ENCODE measurements at places on chromosomes 5 and 9.

DNA sequence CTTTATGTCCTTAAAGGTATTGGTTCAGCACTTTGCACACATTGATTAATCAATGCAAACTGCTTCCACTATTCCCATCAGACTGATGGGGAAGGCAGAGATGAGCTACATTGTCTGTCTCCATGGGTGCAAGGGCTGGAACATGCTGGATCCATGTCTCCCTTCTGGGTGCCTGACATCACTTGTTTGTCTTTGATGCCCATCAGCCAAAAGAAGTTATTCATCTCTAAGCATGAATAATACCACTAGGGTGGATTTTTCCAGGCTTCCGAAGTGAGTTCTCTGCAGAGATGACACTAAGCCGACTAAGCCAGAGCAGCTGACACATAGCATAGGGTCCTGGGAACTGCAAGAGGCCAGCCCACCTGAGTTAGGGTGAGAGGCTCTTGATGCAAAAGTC, 8.7 kb downstream of the FGF1 start:
- DNase-seq = no peak

- DNase-seq = no peak
These were observed 159.7 kb downstream of the TLE1 start for GRCh38 chr9:81529556-81530193.

GRCh38 chr5:122896598-122897282, 51.3 kb downstream of the SNX24 start:
- no peak for DNase-seq

GRCh38 chr5:116032991-116033390, 719 bp downstream of the ARL14EPL start:
- no peak for DNase-seq

GRCh38 chr5:61280761-61281427, 51.2 kb upstream of the ZSWIM6 start:
- no peak for DNase-seq

GRCh38 chr9:128393145-128393775, 22.1 kb downstream of the URM1 start:
- DNase-seq = no peak

- DNase-seq = no peak
These were observed 77.4 kb upstream of the WWC1 start for GRCh38 chr5:168214071-168214470.

GRCh38 chr9:36092014-36092413, 44.5 kb upstream of the GLIPR2 start:
- DNase-seq = no peak

DNA sequence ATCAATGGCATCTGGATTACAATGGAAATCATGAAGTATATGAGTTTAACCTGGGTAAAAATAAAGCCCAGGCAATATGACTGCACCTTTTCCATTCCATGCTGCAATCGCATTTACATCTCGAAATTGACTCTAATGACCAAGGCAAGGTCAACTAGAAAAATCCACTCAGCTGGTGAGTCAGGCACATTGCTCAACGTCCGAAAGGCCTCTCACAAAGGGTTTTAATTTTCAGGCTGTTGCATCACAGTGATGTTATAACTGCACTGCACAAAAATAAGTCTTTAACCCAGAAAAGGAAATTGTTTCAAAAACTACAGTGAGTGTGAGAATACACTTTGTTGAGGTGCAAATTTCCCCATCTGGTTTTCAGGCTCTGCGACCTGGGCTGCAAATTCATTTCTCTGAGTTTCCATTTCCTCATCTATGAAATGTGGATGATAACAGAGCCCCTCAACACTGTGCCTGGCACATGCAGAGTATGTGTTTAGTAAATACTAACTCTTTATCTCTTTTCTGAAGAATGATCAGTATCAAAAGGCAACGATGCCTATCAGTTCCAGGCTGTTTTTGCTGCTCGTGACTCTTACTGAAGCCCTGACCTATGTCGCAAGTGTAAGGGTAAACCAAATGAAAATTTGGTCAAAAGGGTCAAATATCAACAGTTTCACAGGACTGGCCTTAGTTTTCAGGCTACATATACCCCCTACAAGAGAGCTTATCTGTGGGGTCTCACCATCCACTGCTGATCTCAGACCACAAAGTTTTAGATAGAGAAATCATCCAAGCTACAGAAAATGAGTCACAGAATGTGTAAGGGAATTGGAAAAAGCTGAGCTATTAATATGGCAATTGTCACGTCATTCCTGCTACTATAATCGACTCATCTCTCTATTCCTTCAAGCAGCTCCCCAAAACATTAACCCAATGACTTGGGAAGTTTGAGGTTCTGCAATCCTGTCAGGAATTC, 4.1 kb downstream of the NFIL3 start:
- no peak for DNase-seq

DNA sequence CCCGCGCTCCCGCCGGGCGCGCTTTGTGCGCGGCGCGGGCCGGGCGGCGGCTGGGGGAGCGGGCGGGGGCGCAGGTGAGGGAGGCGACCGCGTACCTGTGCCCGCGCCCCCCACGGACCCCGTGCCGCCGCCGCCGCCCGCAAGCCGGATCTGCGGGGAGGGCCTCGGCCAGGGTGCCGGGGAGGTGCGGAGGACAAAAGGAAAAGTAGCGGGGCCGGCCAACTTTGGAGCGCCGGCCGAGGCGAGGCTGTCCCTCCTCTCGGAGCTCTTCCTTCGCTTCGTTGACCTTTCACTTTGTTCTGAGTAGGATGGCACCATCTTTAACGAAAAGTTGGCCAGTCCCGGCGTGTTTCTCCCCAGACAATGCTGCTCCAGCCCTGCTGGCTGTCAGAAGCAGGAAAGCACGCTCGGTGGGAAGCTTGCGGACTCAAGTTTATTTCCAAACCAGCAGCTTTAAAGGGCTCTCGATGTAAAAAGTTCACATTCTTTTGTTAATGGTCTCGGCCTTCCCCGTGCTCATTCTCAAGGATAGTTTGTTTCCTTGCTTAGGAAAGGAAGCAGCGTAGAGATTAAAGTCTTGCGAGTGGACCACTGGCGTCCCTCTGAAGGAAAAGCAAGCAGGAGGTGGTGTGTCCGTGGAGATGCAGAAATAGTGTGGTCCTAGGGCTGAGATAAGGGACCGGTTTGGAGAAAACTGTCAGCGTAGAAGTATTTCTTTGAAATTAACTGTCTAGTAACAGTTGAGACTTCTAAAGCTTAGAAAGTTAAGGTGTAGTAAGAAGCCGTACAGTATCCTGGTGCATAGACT, 639 bp downstream of the EHMT1 start:
- DNase-seq = peak; percentile 38

- no peak for DNase-seq
These were observed 60.9 kb downstream of the KCNT1 start for GRCh38 chr9:135762921-135763320.

DNA sequence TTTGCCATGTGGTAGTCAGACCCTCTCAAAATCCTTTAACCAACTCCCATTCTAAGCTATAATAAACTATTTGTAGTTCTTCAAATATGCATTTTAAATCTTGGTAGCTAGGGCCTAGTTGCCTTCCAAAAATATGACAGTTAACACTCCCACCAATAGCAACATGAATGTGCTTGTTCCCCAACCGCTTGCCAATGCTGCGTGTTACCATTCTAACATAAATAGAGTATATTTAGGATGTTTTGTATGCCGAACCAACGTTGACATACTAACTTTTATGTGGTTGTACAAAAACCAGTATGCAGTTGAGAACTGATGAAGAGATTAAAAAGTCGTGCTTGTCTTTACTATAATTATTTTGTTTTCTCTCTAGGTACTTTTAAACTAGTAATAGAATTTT, 9.0 kb downstream of the UBE2B start:
- no peak for DNase-seq

- DNase-seq = no peak
These were observed 52.3 kb downstream of the SLF1 start for GRCh38 chr5:94670726-94671125.

DNA sequence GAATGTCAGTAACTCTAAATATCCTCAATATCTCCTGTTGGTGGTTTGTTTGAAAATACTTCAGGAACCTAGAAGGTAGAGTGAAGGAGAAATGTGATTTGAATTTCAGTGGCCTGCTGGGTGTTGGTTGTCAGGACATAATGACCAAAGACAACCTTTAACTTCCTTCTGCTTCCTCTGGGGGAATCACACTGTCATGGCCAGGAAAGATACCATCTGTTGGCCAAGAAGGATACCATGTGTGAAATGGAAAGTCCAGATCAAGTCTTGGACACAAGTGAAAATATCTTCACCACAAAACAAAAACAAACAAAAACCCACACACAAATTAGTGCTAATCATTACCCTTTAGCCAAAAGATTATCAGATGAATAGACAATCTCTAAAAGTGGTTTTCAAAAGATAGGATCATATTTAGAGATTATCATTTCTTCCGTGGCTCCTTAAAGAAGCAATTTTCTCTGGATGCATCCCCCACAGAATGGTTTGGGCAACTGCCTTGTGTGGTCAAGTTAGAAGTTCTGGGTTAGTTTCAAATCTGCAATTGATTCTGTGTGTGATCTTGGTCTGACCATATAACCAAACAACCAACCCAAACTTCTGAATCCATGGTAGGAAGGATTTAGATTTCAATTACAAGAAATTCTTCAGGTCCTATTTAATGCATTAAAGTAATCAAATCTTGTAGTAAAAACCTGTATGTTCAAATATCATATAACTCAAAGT, 1.6 kb downstream of the C1QTNF3 start:
- DNase-seq = no peak

DNA sequence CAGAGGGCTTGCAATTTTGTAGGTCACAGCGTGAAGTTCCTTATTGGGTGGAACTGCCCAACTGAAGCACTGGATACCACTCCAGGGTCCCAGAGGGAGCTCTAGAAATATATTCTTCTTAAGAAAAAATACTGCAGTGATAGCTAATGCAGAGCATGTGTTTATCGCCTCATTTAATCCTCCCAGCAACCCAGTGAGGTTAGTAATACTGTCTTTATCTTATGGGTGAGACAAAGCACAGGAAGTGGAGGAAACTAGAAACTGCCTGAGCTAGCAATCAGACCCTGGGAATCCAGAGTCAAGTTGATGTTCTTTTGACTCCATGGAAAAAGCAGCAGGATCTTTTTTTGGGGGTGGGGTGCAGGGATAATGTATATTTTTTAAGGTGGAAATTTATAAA, 153.3 kb downstream of the PJA2 start:
- no peak for DNase-seq

- no peak for DNase-seq
These were observed 133.2 kb upstream of the IRX4 start for GRCh38 chr5:2015961-2016360.

DNA sequence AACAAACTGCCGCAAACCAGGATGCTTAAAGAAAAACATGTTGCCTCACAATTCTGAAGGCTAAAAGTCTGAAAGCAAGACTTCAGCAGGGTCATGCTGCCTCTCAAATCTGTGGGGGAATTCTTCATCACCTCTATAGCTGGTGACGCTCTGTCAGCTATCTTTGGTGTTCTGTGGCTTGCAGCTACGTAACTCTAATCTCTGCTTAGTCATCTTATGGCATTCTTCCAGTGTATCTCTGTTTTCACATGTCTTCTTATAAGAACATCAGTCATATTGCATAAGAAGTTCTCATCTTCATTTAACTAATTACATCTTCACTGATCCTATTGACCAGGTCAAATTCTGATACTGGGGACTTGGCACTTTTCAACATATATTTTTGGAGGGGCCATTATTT, 243.0 kb downstream of the CDH10 start:
- no peak for DNase-seq

DNA sequence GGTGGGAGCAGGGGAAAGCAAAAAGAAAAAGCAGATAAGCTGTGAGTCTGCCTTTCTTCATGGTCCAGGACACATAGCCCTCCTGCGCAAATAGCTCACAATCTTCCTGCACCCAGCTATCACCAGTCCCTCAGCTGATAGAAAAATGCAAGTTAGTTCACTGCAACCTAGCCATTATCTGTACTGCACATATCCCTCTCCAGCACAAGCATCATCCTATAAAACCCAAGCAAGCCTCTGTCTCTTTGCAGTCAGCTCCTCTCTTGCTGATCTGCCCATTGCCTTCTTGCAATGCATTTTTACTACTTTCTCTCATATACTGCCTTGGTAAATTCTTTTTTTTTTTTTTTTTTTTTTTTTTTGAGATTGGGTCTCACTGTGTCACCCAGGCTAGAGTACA, 20.0 kb upstream of the MSANTD3 start:
- no peak for DNase-seq

GRCh38 chr5:81208904-81209303, 24.2 kb upstream of the CKMT2 start:
- no peak for DNase-seq

- DNase-seq = no peak
These were observed 164.2 kb downstream of the C9orf50 start for GRCh38 chr9:129456549-129457324.

DNA sequence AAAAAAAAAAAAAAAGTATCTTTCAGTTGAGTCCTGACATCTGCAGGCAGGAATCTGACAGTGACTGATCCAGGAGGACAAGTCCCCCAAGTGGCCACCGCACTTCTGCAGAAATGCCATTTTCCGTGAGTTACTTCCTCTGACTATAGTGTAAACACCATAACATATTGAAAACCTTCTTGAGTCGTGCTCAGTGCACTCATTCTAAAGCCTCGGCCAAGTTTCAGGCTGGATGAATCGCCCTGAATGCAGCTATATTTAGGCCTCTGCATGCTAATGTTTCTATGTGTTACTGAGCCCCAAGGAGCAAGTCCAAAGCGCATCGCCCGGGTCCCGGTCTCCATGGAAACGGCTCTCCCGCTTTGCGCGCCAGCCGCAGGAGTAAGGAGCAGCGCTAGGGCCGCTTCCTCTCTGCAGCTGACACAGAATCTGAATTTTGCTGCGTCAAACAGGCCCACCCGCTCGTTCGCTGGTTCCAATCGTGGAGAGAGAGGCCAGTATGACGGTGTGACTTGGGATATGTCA, 335.4 kb downstream of the MSX2 start:
- peak; percentile 2 for DNase-seq

DNA sequence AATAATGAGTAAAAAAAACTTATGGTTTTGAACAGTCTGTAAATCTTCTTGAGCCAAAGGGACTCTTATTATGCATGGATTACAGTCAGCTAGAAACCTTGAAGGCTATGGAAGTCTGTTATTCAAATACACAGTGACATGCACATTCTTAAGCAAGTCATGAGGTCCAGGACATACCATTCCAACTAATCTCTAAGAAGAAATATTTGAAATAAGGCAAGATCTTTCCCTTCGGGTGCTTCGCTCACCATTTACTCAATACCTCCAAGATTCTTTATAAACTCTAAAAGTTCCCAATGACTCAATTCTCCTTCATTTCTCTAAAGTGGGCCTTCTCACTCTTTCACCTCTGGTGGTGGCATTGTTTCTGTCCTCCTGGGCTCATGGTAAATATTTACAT, 811.0 kb downstream of the NR2F1-AS1 start:
- no peak for DNase-seq

- no peak for DNase-seq
These were observed 13.5 kb upstream of the MCCC2 start for GRCh38 chr5:71573591-71573990.

- no peak for DNase-seq
These were observed 58.0 kb downstream of the DOCK2 start for GRCh38 chr5:169695025-169695625.

DNA sequence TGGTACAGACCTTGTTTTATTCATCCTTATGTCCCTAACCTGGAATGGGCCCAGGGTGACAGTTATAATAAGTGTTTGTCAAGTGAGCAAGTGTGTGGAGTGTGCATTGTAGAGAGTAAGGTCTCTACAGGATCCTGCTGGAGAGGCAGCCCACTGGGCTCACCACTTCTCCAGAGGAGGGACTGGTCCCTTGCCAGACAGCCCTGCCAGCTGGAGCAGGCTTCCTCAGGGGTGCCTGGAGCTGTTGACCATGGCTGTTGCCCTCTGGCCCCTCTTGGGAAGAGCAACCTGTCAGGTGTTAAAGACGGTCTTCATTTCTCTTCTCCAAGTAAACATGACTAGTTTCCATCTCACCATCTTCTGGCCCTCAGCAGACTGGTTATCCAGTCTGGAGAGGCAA, 20.0 kb downstream of the IRF1 start:
- no peak for DNase-seq

GRCh38 chr9:19188771-19189170, 41.7 kb upstream of the DENND4C start:
- no peak for DNase-seq

Measured in CD4-positive, alpha-beta T cell treated with Interleukin-6 for 4 hours (primary cell).